ENCODE measurements at places on chromosomes 2 and 18.

DNA sequence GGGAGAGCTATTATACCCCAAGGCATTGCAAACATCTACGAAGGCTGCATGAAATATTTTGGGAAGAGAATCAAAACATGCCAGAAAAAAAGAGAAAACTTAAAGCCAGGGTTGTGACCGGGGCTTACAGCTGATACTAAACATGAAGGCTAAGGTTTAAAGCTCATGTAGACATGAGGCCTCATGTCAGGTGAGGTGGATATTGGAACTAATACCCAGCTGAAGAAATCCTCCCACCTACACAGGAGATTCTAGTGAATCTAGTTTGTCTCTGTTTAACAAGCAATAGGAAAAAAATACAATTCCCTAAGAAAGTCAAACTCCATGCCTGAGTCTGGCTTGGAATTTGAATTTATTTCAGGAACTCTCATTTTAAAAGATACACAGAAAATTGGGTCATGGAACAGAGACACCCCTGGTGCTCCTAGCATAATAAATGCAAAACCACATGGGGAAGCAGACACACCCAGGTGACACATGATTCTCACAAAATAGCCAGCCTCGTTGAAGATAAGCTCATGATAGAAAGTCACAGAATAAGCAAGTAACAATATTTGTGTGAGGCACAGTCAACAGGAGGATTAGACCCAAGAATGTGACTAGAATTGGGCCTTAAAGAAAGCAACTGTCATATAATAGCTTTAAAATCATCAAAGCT is 42.2 kb downstream of the UPP2 start:
- no peak overlapping the region for H3K4me3 ChIP-seq
- no peaks in the 10 kb centered on the region for H3K27me3 ChIP-seq
- no peaks in the 10 kb centered on the region for H3K4me1 ChIP-seq
- no peaks in the 10 kb centered on the region for H3K36me3 ChIP-seq

DNA sequence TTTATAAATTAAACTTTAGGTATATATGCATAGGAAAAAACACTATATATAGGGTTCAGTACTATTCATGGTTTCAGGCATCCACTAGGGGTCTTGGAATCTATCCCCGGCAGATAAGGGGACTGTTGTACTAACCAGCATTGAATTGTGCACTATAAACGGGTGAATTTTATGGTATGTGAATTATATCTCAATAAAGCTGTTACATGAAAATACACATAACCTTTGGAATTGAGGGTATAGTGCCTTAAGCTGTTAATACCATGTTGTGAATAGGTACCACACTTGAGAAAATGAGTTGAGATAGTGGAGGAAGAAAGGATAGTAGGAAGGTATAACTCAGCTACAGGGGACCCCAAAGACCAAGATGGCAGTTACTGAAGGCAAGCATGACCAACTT is 167.3 kb downstream of the HAUS1 start:
- no peaks in the 10 kb centered on the region for H3K4me1 ChIP-seq
- no peak for DNase-seq
- no peaks in the 10 kb centered on the region for H3K36me3 ChIP-seq
- no peak overlapping the region for H3K4me3 ChIP-seq

- H3K4me1 ChIP-seq: no peaks in the 10 kb centered on the region
- DNase-seq: no peak
- no peak overlapping the region for H3K4me3 ChIP-seq
Measured at GRCh38 chr2:241445426-241445825, 63.0 kb downstream of the STK25 start.

DNA sequence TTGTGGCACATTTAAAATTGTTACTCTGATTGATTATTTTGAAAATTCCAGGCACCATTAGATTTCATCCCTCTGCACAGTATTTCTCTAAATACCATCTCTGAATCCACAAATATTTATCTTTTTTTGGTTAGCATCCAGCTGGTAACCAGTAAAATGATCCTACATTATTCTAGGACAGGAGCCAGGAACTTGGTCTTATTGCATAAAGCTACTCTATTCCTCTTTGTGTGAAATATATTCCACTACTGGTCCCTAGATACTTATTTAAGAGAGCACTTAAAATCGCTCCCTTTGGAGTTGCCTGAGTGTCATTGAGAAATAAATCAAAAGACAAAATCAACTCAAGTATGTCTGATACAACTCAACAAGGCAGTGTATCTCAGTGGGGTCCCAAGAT is 7.4 kb upstream of the MBOAT2 start:
- no peaks in the 10 kb centered on the region for H3K27me3 ChIP-seq
- H3K4me3 ChIP-seq: no peak overlapping the region
- no peak overlapping the region for H3K27ac ChIP-seq
- DNase-seq: no peak
- no peaks in the 10 kb centered on the region for H3K4me1 ChIP-seq
- H3K36me3 ChIP-seq: no peaks in the 10 kb centered on the region

Measured in breast epithelium (tissue), 4 donors.